ENCODE measurements at places on chromosomes 4 and X.

DNA sequence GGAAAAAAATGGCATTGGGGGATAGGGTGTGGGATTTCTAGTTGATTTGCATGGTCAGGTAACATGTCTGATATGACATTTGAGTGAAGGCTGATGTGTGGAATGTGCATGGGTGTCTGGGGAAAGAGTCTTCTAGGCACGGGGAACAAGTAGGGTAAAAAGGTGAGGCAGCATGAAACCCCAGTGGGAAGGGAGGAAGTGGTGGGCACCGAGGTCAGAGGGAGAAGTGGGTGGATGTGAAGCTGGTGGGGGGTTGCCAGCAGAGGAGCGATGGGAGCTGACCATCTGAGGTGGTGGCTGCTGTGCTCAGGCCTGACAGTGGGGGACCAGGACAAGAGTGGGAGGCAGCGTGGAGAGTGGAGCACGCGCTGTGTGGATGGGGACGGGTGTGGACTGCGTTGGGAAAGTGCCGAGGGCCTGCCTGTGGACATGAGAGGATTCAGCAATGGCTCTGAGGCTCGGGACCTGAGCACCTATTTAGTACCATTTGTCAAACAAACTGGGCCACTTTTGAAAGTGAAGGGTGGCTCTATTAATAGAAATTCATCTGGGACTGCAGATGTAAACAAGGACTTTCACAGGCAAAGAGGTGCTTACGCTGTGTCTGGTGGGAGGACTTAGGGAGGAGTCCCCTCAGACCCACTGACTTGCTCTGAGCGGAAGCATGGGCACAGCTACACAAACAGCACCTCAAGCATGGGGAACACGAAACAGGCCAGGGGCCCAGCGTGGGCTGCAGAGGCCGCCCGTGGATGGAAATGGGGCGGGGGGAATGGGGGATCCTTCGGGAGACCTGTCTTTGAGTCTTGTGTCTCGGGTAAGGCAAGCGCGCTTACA is 16.7 kb upstream of the S100P start:
- no peak for DNase-seq

DNA sequence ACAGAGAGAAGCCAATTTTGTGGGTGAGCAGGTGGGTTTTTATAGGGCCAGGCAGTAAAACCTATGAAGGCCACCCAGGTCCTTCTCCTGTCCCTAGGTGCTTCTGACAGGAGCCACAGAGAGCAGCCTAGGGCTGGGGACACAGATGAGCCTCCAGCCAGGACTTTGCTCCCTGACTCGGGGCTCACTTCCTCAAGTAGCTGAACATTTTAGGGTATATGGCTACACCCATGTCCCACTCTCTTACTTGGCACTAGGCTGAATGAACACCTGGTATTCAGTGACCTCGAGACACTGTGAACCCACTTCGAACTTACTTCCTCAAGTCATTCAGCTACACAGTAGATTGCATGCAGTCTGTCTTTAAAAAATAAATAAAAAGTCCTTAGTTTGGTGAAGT is 217.3 kb downstream of the MID1IP1 start:
- DNase-seq = no peak

DNA sequence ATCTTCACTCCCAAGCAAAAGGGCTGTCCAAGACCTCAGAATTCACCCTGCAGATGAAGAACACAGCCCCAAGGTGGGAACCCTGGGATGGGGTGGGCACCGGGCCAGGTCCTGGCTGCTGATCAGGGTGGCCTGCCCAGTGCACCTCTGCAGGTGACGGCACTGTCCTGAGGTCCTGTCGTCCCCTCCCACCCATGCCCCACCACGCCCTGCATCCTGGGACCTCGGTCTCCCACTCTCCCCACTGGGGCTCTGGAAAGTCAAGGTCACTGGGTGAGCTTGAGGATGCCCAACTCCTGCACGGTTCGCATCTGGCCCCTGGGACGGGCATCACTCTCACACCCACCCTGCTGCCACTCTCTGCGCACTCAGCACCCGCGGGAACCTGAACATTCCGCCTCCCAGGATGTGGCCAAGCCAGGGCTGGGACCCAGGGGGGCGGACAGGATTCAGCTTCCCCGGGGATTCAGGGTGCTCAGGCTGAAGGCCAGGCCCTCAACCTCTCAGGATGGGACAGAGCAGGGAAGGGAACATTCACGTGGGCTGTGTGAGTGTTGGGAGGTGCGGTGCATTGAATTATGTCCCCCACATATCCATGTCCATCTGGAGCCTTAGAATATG is 115.9 kb downstream of the CPZ start:
- DNase-seq = no peak

- no peak for DNase-seq
Measured at GRCh38 chrX:31656013-31656412, 584.2 kb upstream of the FTHL17 start.

DNA sequence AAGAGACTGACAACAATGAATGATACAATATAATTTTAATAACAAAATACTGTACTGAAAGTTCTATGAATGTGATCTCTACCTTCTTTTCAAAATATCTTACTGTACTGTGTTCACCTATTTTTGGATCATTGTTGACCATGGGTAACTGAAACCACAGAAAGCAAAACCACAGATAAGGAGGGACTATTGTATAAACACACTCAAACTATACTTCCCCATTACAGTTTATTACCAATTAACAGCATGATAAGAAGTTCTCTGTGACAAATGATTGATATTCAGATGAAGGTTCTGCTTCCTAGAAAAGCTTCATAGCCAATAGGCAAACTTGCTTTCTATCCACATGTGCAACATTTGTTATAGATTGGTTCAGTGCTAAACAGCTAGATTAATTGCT is 50.1 kb downstream of the GABRG1 start:
- no peak for DNase-seq

DNA sequence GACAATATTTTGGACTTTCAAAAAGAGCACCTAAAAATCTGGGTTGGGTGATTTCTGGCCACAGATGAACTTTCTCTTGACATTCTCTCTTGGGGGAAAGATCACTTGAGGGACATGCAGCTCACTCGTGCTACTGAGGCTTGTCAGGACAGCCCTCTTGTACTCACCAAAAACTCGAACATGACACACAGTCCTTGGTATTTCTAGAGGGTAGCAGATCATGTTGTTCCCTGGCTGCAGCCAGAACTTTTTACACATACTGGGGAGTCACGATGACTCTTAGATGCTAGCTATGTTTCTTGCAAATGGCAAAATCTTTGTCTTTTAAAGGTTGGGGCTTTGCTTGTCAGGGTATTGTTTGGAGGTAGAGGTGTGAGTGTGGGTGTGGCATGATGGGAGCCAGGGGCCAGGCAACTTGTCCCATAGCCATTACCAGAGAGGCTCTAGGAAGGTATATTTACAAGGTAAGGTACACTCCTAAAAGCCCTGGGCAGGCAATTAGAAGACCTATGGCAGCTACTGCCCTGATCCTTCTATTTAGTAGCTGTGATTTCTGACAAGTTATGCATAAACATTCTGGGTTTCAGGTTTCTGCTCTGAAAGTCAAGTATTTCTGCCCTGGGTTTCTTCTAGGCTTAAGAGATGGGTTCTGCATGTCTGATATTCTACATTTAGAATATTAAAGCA is 241.7 kb upstream of the TLL1 start:
- DNase-seq = no peak

DNA sequence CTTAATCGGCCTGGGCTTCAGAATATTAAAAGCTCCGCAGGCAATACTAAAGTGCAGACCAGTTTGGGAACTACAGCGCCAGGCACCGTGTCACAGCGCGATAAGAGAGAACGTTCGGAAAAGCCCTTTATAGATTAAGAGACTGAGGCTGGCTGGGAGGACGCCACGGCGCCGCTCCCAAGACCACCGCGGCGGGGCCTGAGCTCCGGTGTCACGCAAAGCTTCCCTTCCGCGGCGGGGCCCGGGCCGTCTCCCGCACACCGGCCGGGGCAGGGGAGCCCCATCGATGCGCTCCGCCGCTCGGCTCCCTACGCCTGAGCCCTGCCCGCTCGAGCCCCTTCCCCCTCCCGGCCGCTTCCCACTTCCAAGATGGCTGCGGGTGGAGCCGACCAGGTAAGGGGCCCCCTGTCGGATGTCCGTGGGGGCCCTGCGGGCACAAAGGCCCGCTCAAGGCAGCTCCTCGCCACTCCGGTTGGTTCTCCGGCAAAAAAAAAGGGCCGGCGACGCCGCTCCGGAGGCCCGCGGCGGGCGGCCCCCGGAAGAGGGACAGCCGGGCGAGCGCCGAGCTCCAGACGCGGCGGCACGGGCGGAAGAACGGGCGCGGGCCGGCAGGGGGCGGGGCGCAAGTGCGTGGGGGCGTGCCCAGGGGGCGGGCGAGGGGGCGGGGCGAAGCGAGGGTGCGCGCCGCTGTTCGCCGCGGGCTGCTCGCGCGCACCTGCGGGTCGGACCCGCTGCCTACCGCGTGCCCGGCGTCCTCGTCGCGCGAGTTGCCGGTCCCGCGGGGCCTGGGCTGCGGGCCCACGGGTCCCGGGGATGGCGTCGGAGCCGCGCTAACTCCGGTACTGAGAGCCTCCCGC is at the start of gene TBC1D14:
TBC1D14 (plus strand) TSS at position 714 of the 857 bp plus-strand sequence. CDS start 13,564 bp downstream, outside the sequence.
- no peak for DNase-seq
